Myocyte (in vitro differentiated cells): ENCODE measurements at places on chromosomes 2 and 18. TPM values are rescaled to one million over a fixed set of nuclear protein-coding genes. Genes with fewer than 3 reads are reported as not detected.

MTX2 gene
- total RNA-seq, result 50.1 and 52.2 TPM in 2 replicates

ARHGAP25 gene
- not detected in 2 replicates for total RNA-seq

CNDP2 gene
- 58.0 and 66.5 TPM in 2 replicates for total RNA-seq

ZEB2 gene
- 164 and 199 TPM in 2 replicates for total RNA-seq

RTP5 gene
- total RNA-seq, result 0.08 TPM in 1 of 2 replicates, not detected in the other

ME2 gene
- total RNA-seq, result 21.8 and 31.9 TPM in 2 replicates

SPC25 gene
- 0.24 TPM in 1 of 2 replicates, not detected in the other for total RNA-seq

ATOH8 gene
- 7.2 and 8.3 TPM in 2 replicates for total RNA-seq

CEBPZOS gene
- 25.7 and 27.7 TPM in 2 replicates for total RNA-seq

TFCP2L1 gene
- total RNA-seq, result under 0.01 TPM in 1 of 2 replicates, not detected in the other

FOXD4L1 gene
- 0.26 and 0.43 TPM in 2 replicates for total RNA-seq
